Islet precursor cell (in vitro differentiated cells): ENCODE measurements at places on chromosomes 12 and 14.
A peak's percentile ranks its signal among the peaks of the same experiment; 100 is the strongest.

DNA sequence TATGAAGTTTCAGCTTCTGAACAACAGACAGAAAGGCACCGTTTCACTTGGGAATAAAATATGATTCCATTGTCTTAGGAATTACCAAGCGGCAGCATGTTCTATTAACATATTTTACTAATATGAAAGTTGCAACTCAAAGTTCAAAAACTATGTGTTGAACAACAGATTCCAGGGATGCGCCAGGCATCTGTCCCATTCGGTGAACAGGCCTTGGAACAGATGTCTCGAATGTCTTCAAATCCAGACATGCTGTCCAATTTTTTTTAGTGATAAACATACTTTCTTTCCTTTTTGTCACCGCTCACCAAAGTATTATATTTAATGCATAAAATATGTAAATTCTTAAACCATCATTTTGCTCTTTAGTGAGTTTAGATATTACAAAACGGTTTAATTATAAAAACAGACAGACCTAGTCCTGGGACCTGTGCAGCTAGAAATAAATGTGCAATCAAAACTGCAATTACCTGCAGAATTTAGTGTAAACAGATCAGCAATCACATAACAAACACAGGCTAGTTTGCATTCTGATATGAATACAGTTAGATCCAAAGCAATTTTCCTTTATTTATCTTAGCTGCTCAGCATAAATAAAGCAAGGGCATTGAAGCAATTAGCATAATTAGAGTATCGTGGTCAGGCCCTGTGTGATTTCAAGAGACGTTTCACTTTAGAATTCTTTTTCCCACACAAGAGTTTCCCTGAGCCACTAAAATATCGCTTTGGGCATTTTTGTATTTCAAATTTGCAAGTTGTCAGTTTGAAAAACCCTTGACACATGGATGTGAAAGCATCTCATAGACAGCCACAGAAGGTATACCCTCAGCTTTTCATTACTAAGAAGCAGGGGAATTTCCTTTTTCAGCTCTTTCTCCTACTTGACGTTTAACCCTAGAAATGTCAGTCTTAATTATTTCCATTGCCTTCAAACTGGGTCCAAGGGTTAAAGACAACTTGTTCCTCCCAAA is 420.8 kb downstream of the EGLN3 start:
- DNase-seq = no peak

DNA sequence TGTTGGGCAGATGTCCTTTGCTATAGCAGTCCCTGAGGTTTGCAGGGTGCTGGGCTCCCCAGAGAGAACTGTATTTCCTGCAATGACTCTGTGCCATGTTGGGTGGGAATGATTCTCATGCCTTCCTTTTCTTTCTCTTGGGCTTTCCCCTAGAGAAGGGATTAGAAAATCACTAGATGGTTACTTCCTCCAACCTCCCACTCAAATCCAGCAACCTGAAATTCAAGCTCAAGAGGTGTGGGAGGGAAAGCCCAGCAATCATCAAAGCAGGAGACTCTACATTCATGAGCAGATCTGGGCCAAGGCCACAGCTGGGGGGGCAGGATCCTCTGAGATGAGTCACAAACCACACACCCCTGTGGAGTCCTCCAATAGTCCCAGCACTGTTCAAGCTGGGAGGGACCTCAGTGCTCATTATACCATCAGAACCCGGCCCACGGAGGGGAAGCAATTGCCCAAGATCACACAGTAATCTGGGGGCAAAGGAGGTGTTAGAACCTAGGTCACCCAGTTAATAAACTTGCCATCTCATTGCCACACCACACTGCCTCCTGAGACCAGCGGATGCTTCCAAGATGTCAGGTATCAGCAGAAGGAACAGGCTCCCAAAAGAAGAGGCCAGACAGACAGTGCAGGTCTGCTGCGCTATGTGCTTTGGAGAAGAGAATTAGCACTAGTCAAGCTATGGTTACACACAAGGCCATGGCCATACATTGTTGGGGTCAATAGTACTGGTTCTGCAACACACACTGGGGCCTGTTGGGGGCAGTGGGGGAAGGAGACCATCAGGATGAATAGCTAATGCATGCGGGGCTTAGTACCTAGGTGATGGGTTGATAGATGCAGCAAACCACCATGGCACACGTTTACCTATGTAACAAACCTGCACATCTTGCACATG is 65.7 kb downstream of the TTC9 start:
- peak; percentile 92 for DNase-seq

DNA sequence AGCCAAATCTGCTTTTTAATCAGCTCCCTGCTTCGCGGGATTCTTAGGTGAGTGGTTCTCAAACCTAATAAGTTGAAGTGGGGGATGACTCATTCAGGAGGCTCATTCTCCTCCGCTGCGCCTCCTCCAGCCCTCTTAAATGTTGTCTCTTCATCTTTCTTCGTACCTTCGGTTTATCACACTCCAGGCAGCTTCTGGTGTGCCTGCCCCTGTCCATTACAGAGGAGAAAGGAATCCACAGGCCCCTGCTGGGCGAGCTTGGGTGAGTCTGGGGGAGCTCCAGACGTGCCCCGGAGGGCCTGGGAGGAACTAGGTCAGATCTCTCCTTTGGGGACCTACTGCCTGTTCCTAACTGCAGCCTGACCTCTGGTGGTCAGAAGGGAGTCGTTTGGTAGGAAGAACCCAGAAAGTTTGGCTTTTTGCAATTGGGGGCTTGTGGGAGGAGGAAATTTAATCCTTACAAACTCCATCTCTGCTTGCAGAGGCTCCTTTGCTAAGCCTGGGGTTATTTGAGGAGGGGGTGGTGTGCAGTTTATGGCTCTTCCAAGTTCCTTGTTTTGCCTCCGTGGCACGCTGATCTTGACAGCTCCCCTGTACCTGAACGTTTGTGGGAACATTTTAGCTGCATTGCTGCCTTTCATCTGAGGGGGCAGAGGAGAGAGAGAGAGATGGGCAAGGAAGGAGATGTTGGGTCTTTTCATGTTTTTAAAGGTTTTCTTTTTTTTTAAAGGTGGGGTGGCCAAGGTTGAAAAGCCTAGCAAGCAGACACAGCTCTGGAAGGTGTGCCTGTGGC is 84.1 kb upstream of the GNG2 start:
- peak; percentile 98 for DNase-seq

DNA sequence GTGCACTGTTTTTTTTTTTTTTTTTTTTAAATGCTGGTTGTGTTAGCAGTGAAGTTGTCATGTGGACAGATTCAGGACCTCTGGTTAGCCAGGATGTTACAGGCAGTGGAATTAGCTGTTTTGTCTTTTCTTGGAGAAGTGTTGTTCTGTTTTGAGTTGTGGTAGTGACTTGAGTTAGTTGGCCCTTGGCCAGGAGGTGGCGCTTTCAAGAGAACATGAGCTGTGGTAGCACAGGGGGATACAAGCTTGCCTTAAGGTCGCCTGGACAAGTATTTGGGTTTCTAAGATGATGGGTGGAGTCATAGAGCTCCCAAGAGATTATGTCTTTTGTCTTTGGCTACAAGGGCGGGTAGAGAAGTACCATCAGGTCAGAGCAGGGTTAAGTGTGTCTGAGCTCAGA is 33.3 kb upstream of the CCDC198 start:
- DNase-seq = no peak

DNA sequence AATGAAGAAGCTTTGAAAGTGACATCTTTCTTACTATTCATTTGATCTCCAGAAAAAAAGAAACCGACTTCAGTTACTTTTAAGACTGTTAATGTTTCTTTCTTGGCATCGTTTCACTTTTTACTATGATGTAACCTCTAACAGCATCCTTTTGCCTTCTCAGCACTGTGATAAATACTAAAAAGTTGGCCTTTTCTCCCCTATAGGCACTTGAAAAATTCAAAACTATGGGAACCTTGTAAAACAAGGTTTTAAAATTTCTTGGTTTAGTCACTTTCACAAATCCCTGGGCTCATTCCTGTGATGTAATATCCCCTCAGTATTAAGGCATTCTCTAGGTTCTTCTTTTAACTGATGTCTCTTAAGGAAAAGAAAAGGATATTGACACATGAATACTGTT is 281.8 kb downstream of the EGLN3 start:
- DNase-seq = no peak

GRCh38 chr12:93870020-93870795 is 193.0 kb downstream of the CRADD start:
- no peak for DNase-seq

DNA sequence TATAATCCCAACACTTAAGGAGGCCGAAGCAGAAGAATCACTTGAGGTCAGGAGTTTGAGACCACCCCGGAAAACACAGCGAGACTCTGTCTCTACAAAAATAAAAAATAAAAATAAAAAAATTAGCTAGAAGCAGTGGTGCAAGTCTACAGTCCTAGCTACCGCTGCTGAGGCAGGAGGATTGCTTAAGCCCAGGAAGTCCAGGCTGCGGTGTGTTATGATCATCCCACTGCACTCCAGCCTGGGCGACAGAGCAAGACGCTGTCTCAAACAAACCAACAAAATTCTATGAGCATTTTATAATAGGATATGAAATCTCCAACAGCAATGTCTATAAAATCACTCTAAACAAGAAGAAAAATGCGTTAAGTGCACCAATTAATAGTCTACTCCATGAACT is 75.3 kb downstream of the PPP1R12A start:
- no peak for DNase-seq

GRCh38 chr14:105941226-105942166 is 415.1 kb downstream of the TMEM121 start:
- peak; percentile 20 for DNase-seq

GRCh38 chr12:118821386-118821925 is 159.9 kb upstream of the SRRM4 start:
- peak; percentile 84 for DNase-seq

GRCh38 chr14:60652674-60653651 is 3.7 kb upstream of the SIX1 start:
- DNase-seq = no peak

DNA sequence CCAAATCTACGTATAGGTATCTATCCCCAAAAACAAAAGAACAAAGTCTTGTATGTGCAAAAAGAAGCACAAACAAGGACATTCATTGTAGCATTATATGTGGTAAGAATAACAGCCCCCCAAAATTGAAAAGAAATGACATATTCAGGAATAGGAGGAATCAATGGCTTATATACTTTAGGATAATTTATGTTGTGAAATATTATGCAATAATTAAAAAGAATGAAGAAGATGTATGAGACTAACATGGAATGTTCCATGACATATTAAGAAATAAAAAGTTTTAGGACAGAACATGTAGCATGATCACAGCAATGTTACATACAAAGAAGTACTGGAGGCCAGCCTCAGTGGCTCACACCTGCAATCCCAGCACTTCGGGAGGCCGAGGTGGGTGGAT is 9.1 kb downstream of the SMCO2 start:
- no peak for DNase-seq

GRCh38 chr14:78959674-78960264 is 789.6 kb downstream of the NRXN3 start:
- peak; percentile 82 for DNase-seq

GRCh38 chr14:61077437-61077836 is 96.4 kb downstream of the SLC38A6 start:
- no peak for DNase-seq

DNA sequence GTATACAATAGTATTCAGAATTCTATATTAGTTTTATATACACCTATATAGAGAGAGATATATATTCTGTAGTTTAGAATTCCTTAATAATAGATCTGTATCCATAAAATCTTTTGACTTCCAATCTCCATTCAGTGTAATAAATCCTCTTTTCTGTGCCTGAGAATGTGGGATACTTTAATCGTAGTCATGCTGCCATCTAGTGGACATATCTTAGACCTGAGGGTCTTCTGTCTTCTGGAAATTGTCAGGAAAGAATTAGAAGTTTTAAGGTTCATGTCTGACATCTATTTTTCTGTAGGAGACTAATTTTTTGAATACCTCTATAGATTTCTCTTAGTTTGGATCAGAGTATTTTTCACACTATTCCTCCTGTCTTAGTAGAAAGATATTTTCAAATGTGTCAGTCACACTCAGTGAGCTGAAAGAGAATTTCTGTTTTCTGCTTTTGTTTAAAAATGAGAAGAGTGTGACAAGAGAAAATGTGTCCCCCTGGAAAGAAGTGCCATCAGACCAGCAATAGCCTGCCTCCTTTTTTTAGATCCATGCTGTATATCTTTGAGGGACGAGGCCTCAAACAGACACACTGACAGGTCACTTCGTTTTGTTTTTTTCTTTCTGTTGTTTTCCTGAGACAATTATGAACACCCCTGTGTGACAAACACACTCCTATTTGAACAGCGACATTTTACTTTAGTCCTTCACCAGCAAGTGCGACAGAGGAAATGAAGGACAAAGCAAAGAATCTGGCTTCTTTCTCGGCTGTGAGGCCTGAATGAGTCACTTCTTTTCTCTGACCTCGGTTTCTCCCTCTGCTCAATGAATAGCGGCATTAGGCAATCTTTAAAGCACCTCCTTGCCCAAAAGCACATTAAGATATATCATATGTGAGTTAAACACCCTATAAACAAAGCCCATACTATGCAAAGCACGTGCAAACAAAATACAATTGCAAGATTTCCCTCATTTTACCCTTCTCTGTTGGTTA is 96.3 kb downstream of the GALC start:
- no peak for DNase-seq

DNA sequence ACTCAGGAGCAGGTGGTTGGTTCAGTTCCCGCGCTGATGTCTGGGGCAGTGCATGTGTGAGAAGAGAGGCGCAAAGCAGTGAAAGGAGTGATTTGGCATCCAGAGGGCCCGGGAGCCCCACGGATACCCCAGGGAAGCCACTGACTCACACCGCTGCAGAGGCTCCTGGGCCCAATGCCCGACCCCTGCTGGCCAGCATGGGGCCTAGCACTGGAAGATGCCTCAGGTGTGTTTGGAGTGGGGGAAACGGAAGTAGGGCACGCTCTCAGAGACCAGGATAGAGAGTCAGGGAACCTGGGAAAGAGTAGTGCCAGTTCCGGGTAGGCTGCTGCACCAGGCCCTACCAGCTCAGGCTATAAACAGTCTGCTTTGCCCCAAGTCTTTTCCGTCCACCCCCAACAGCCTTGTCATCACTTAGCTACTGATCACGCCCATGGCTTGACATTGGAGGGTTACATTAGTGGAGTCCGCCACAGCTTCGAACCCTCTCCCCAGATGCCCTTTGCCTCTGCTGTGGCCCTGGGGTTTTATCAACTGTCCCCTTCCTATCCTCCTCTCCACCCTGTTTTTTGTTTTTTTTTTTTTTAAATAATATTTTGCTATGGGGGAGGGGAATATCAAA is 9.5 kb upstream of the CSAD start:
- DNase-seq = peak; percentile 89

GRCh38 chr12:77294016-77294415 is 228.6 kb upstream of the E2F7 start:
- DNase-seq = no peak

GRCh38 chr12:107779077-107779831 is 4.8 kb downstream of the ASCL4 start:
- DNase-seq = no peak

DNA sequence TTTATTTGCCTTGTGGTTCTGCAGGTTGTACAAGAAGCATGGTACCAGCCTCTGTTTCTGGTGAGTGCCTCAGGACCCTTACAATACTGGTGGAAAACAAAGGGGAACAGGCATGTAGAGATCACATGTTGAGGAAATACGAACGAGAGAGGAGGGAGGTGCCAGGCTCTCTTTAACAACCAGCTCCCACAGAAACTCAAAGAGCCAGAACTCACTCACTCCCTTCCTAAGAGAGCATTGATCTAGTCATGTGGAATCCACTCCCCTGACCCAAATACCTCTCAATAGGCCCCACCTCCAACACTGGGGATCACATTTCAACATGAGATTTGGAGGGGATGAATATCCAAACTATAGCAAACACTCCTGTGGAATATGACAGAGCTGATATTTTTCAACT is 938.0 kb downstream of the GALC start:
- no peak for DNase-seq
